ENCODE measurements at places on chromosomes 12 and 14.

DNA sequence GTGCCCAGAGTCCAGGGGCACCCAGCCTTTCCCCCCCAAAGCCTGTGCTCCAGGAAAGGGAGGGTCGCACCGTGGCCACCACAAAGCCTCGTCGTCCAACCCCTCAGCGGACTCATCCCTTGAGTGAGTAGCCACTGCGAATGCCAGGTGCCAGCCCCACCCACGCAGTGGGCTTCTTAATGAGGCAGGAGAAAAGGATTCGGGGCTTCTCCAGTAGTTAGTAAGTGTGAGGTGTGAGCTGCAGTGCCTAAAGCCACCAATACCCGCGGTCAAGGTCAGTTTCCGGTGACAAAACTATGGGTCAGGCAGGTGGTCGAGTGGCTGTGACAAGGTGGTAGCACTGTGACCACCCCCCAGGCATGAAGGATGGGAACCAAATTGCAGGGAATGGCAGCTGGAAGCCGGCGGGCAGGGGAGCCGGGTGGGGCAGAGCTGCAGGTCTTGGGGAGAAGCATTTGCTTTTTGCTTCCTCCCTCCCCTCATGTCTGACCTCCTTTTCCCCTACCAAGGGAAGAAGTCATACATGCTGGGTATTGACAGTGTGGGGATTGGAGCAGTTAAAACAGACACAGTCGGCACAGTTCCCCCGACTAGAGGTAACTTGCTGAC is 8.0 kb downstream of the RAN start:
- no peak for DNase-seq

- DNase-seq, result no peak
Observed at GRCh38 chr12:124303579-124304313, 8.9 kb downstream of the RFLNA start.

DNA sequence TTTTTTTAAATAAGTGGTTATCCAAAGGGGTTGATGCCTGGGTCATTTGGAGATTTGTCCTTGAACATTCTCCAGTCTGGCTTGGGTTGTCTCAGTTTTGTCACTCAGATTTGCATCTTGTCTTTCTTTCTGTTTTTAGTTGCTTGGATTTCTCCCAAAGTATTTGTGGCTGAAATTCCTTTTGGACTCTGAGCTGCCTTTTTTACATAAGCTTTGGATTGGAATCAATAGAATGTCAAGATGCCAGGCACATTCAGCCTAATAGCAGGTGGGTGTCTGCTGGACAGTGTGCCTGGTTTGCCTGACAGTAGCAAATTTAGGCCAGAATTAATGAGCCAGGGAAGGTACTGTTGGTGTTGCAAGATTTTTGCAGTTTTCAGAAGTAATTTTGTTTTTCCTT is 50.0 kb downstream of the FLRT2 start:
- no peak for DNase-seq

DNA sequence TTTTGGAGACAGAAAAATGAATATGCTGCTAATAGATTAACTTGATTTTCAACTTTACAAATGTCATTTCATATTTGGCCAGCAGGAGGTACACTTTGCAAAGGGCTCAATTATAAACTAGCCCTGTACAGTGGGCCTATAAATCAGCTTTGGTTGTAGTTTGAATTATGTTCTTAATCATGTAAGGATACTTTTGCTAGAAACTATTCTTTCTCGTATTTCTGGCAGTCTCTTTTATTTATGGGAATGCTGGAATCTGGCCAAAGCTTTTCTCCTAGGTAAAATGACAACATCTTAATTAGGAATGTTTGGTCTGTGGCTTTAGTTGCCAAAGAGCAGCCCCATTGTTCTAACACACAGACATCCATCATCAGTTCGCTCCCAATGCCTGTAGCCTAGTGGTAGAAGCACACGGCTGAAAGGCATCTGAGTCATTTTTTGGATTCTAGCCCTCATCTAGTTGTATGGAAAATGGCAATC is 1322.3 kb upstream of the SEL1L start:
- peak; percentile 3 for DNase-seq

GRCh38 chr12:109573914-109574244 is 285 bp downstream of the MVK start:
- DNase-seq, result no peak

GRCh38 chr14:73477618-73478266 is 13.0 kb upstream of the RIOX1 start:
- DNase-seq, result no peak

DNA sequence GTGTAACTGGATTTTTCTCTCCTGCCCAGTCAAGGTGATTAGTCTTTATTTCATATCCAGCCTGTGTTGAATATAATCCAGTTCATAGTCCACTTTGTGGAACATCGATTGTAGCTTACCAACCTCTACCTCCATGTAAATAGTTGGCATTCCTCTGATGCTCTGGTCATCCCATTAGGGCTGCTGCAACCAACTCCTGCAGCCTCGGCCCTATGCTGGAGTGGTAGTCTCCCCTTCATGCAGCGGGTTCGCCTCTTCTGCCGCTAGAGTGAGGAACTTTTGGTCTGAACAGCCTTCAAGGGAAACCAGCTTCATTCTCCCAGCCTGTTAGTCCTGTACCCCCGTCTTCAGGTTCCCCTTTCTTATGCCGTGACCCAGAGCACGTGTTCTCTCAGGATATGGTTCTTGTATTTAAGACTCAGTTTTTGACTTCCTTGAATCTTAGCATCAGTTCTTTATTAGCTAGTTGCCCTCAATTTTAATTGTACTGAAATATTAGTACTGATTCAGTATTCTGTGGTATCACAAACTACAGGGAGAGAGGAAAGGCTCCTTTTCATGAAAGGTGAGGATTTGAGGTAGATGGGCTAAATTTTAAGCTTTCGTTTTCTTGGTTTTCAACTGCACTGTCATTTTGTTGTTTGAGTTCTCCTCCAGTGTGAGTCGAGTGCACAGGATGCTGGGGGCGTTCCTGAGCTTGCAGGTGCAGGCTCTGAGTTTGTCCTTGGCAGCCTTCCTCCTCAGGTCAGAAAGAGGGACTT is 33.2 kb downstream of the ZNF664 start:
- DNase-seq, result no peak

DNA sequence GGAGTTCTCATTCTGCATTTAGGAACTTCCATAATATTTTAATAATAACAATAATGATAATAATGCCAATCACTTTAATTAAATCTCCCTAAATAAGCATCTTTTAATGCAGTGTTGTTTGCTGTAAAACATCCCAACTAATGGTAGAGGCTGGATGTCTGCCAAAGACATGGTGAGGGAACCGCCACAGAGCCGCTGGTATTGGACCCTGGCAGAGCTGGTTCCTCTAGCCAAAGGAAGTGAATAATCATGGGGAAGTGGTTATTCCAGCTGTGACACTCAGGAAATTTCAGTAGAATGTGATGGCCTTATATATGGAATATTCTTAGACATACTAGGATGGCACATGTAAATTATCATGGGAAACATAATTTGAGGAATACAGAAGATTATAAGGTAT is 483.3 kb downstream of the ZFP36L1 start:
- DNase-seq, result no peak

- no peak for DNase-seq
Observed at GRCh38 chr12:26287671-26288381, 92.5 kb downstream of the SSPN start.

DNA sequence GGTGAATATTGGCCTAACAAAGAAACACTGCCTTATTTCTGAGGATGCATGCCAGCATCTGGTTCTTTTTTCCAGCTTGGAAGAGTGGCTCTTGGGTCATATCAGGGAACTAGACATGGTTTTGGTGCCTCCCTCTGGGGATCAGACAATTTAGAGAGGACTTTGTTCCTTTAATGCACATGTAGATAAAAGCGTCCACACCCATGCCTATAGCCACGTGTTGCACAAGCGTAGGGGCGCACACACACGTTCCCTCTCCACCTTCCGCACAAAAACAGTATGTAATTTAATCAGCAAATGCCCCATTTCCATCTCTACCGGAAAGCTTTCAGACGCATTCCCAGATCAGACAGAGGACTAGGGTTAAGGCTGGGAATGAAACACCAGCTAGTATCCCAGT is 61.7 kb upstream of the RIC8B start:
- no peak for DNase-seq

DNA sequence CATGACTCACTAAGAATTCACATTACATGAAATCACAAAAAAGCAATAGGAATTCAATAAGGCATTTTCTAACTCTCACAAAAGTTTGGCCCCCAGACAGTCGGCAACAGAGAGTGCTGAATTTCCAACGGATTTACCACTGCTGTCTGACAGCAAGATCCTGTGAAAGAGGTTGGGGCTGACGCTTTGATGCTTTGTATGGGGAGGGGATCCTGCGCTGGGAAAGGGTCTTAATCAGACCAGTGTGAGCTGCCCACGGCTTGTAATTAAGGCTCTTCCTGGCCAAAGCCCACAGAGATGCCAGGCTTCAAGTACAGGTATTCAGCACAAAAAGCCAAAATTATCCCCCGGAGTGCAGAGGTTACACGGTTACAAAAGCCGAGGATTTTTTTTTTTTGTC is 66.8 kb upstream of the TMCC3 start:
- no peak for DNase-seq

GRCh38 chr14:49986343-49987014 is 93.6 kb downstream of the ARF6 start:
- no peak for DNase-seq

DNA sequence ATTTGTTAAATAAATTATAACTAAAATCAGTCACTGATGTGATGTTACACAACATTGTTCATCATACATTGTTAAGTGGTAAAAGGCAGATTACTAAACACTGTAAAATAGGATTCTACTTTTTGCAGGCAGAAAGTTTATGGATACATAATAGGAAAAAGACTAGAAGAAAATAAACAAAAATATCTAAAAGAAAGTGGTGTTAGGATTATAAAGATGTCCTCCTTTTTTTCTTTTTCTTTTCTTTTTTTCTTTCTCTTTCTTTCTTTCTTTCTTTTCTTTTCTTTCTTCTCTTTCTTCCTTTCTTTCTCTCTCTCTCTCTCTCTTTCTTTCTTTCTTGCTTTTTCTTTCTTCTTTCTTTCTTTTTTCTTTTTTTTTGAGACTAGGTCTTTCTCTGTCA is 39.6 kb upstream of the HELB start:
- no peak for DNase-seq

DNA sequence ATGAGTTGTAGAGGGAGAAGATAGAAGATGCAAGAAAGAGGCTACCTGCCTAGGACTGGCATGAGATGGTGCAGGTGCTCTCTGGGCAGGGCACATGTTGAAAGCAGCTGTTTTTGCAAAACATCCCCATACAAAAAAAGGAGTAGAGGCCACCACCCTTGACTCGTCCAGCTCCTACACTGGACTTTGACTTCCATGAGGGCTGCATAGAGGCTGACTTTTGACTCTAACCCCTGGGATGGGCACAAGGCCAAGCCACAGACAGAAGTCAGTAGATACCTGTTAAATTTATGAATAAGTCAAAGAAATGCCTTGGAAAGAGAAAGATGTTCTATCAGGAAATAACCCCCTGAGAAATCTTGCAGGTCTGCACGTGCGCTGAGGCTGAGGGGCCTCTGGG is 1139.1 kb upstream of the TMEM132C start:
- DNase-seq, result no peak

DNA sequence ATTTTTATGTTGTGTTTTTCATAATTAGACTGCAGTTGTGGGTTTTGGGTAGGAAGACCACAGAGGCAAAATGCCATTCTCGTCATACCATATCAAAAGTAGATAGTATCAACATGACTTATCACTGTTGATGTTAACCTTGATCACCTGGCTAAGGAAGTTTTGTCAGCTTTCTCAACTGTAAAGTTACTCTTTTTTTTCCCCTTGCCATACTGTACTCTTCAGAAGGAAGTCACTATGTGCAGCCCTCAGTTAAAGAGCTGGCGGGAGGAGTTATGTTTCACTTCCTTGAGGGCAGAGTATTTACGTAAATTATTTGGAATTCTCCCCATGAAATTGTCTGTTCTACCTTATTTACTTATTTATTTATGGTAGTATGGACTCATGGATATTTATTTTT is 78.7 kb downstream of the PRORP start:
- no peak for DNase-seq

- no peak for DNase-seq
Observed at GRCh38 chr12:33654313-33654712, 214.7 kb upstream of the SYT10 start.

- no peak for DNase-seq
Observed at GRCh38 chr12:37672655-37673260, 643.8 kb upstream of the ALG10B start.

DNA sequence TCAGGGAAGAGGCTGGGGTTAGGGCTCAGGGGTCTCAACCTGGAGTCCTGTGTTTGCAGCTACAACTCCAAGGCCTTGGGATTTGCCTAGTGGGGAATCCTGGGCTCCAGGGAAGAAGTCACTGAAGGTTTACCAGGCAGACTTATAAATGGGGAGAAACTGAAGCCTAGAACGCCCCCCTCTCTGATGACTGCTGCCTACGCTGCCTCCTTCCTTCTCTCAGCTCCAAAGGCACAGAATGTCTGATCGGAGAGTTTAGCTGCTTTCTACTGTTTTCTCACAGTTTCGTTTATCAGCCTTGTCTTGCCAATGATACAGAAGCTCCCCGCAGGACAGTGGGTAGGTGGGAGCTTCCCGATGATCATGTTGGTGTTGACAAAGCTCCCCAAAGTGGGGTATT is 101.7 kb downstream of the CACNA1C start:
- no peak for DNase-seq

DNA sequence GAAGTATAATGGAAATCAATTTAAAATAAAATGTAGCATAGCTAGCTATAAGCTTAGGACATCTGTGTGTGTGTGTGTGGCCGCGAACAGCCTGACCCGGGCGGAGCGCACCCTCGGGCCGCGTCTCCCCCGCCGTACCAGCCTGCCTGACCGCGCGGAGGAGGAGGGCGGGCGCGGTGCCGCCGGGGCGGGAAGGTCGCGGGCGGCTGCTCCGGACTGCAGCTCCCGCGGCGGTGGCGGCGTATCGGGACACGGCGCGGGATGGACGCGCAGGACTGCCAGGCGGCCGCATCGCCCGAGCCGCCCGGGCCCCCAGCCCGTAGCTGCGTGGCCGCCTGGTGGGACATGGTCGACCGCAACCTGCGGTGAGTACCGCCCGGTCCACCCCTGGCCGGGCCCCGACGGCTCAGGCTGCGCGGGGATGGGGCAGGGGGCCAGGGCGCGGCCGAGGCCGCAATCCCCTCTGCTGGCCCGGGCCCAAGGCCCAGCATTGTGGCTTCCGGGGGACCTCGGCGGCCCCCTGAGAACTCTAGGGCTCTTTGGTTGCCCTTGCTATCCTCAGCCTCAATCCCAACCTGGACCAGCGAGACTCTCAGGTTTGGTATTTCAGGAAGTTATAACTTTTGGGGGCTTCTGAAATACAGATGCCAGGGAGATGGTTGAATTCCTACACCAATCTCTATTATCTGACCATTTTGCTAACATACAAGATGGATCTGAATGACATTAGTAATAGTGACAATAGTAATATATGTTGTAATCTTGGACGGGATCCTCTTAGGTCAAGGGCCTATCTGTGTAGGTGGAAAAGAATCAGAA is at the start of gene ABHD12B:
ABHD12B (plus strand) TSS at position 140 of the 819 bp plus-strand sequence; CDS start at position 262, 122 bp downstream.
- no peak for DNase-seq

GRCh38 chr12:131063960-131064359 is 110.3 kb downstream of the ADGRD1 start:
- DNase-seq, result no peak

- DNase-seq, result no peak
Observed at GRCh38 chr14:57652769-57653168, 159.1 kb upstream of the CCDC198 start.
